H1 (cell line): ENCODE measurements at places on chromosomes 2 and 18.

- DNase-seq: no peak
Observed at GRCh38 chr2:183927406-183928325, 670.7 kb upstream of the ZNF804A start.

GRCh38 chr2:239768031-239768790 is 256.9 kb downstream of the NDUFA10 start:
- no peak for DNase-seq

GRCh38 chr2:108220942-108221541 is 18.7 kb upstream of the SULT1C3 start:
- no peak for DNase-seq

DNA sequence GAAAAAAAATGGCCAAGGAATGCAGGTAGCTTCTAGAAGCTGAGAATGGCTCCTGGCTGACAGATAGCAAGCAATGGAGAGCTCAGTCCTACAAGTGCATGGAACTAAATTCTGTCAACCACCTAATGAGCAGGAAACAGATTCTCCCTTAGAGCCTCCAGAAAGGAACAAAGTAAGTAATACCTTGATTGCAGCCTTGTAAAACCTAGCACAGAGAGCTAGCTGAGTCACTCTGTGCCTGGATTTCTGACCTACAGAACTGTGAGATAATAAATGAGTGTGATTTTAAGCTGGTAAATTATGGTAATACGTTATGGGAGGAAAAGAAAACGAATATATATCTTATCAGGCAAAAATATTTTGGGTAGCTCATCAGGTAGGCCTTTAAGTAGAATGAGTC is 7.4 kb upstream of the LNPK start:
- DNase-seq: no peak

GRCh38 chr2:146119586-146119985 is 1599.7 kb upstream of the ZEB2 start:
- no peak for DNase-seq

DNA sequence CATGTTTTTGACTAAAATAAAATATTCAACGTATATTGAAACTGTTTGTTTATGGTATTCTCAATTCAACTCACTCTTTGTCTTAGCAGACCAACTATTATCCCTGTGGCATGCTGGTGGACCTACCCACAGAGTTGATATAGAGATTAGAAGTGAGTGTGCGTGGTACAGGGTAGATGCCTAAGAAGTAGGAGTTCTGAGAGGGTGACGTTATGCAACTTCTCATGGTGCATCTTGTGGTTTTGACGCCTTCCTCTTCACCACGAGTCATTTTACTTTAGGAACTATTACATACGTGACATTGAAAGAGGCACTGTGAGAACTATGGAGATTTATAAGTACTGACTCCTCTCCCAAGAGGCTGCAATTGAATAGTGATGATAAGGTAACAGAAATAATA is 26.6 kb upstream of the NAPG start:
- no peak for DNase-seq

DNA sequence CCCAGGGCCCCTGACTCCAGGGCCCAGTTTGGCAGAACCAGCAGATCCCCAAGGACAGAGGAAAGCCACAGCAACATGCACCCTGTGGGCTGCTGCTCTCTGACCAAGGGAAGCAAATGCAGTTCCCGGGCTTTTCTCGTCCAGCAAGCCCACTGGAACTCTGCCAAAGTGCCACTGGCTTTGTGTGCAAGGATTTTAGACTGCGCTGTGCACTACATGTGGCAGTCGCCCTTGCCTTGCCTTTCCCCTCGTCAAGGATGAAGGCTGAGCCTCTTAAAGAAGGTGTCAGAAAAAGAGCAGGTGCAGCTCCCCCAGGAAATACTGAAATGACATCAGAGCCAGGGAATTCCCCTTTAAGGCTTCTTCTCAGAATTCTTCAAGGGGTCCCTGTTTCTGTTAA is 199.2 kb downstream of the TFCP2L1 start:
- DNase-seq: no peak

GRCh38 chr2:79982445-79982844 is 322.1 kb downstream of the LRRTM1 start:
- peak; percentile 73 for DNase-seq

GRCh38 chr18:58125183-58125582 is 81.2 kb downstream of the NEDD4L start:
- no peak for DNase-seq

GRCh38 chr18:48135436-48135966 is 205.0 kb upstream of the SMAD2 start:
- no peak for DNase-seq

GRCh38 chr2:24477229-24477628 is 13.8 kb upstream of the NCOA1 start:
- DNase-seq: no peak

- DNase-seq: no peak
Observed at GRCh38 chr2:143601828-143602227, 472.6 kb downstream of the ARHGAP15 start.

GRCh38 chr2:219624565-219624964 is 2.9 kb upstream of the SLC4A3 start:
- DNase-seq: no peak

DNA sequence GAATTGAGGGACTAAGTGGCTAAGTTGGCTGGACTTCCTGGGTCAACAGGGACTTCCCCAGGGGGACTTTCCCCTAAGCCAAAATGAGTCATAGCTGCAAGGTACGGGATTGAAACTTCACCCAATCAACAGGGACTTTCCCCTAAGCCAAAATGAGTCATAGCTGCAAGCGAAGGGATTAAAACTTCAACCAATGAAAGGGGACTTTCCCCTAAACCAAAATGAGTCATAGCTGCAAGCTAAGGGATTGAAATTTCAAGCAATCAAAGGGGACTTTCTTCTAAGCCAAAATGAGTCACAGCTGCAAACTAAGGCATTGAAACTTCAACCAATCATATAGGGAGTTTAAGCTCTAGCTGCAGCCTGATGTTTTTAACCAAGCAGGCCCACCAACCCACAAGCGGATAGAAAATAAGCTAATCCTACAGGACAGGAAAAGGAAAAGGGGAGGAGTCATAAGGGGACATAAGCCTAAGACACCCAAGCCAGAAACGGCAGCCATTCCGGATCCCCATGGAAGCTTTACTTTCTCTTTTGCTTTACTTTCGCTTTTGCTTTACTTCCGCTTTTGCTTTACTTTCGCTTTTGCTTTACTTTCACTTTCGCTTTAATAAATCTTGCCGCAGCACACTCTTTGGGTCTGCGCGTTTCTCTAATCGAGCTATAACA is 1375.4 kb upstream of the CELF4 start:
- DNase-seq: no peak

- DNase-seq: no peak
Observed at GRCh38 chr18:40531051-40531450, 1424.0 kb upstream of the PIK3C3 start.

DNA sequence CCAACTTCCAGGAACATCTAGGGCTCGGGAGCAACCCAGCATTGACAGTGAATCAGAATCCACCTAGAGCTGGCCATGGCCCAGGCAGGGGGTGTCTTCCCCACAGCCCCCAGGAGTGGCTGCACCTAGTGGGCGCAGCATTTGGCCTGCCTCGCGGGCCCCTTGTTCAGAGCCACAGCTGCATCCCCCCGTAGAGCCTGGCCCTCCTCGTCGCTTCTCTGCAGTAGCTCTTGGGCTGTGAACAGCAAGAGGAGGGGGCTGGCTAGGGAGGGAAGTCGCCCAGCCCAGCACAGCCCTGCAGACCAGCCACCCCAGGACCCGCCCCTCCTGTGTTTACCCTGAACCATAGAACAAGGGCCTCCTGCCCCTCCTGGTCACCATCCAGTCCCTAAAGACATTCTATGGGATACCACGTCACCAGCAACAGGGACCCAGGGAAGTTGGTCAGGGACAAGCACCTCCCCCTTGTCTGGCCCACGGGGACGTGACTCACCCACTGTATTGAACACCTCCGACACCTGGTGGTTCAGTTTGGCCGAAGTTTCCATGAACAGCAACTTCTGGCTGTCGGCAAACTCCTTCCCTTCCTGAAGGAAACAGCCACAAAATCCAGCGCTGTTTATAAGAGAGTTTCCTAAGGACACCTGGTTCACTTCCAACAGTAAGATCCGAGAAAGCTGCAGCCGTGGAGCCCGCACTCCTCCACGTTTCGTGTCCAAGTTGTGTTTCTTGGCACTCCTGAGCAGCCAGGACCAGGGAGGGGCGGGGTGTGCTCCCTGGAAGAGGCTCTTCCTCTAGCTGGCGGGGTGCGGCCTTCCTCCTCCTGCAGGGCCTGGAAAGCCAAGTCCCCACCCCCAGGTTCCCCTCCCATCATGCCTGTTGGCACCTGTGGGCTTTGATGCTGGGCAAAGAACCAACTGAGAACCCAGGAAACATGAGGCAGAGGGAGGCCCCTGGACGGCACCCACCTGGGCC is 8.8 kb downstream of the PRLH start:
- no peak for DNase-seq

DNA sequence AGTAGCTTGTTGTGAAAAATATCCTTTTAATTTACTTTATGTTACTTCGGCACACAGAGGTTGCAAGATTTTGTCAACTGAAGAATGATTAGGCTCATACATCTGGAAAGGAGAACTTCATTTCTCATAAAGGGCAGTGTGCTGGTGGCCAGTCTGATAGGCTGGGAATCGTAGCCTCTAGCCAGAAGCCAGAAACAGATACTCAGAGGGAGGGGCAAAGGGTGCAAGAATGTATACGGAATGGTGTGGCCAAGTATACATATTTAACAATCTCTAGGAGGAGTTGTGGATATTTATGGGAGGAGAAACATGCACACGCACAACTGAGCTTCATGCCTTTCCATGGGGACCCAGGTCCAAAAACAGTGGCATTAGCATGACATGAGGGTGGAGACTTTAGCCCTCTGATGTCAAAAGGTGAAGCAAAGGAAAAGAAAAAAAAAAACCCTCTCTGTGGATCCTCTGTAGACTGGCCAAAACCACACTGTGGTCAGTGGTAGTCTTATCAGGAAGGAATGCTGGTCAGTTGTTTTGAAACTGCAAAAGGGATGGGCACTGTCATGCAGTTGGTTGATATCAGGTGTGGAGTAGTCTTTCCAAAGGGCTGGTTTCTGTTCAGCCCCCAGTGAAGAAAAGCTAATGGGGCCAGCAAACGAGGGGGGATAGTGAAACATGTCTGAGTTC is 34.9 kb upstream of the APCDD1 start:
- DNase-seq: no peak

DNA sequence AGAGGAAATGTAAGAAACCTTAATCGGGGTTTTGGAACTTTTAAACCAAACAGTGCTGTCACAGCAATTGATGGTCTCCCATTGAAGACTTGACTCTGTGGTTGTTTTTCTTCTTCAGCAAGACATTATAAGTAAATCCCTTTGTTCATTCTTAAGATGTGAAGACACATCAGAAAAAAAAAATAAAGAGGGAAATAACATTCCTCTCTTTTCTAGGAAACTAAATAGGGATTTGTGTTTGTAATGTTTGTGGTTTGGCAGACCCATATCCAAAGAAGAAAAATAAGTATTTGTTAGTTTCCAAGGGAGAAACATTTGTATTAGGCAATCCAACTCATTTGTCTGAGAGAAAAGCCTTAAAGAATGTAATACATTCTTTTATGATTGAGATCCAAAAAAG is 359.9 kb downstream of the DSC3 start:
- no peak for DNase-seq

- DNase-seq: no peak
Observed at GRCh38 chr18:250685-251084, 17.2 kb downstream of the THOC1 start.

- no peak for DNase-seq
Observed at GRCh38 chr18:7645756-7646155, 78.6 kb downstream of the PTPRM start.

DNA sequence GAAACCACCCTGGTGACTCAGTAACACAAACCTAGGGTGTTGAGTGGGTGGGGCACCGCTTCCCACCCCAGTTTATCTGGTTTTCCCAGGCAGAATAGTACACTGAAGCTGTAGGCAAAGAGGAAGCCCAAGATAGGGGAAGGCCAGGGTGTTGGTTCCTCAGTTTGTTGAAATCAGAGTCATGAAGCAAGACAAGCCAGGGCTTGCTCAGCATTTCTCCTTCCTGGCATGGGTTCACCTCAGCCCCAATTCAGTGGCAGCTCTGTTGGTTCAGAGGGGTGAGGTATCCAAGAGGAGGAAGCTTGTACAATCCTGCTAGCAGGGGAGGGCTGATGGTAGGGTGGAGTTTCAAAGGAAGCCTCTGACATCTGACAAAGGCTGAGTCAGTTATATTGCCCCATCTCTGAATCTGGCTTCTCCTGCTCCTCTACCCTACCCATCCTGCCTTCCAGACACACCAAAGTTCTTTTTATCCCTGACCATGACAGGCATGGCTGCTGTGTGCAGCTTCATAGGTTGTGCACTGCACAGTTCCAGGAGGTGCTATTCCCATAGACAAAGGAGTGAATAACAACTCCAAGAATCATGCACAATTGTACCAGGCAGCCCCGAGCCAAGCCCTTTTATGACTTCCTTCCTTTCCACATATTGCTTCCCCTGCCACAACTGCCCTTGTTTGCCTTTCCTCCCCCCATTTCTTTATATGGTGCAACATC is 24.9 kb upstream of the RAB10 start:
- no peak for DNase-seq

DNA sequence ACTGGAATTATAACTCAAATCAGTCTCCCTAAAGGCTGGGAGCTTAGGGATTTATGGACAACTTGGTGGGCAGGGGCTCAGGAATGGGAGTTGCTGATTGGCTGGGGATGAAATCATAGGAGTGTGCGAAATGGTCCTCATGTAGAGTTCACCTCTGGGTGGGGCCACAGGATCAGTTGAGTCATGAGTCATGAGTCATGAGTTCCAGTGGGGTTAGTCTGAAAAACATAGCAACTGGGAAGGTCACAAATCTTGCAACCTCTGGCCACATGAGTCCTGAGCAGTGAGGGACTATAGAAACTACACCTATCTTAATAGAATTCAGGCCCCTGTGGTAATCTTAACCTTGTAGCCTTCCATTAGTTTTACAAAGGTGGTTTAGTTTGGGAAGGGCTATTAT is 383.3 kb downstream of the RBM43 start:
- DNase-seq: no peak

GRCh38 chr2:239730897-239731296 is 294.2 kb downstream of the NDUFA10 start:
- no peak for DNase-seq

DNA sequence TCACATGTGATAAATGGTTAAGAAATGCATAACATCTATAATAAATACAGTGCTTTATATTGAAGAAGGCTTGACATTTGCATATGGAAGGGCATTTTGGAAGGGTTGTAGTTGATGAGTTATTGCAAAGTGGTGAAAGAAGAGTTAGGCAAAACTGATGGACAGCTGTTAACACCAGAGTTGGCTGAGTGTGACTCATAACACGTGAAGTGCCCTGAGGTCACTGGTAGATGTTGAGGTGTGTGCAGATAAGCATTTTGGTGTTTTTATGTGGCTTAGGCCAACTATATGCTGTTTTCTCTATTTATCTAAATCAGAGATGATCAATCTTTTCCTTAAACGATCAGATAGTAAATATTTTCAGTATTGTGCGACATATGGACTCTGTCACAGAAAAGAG is 154.3 kb upstream of the KCNH7 start:
- DNase-seq: no peak

DNA sequence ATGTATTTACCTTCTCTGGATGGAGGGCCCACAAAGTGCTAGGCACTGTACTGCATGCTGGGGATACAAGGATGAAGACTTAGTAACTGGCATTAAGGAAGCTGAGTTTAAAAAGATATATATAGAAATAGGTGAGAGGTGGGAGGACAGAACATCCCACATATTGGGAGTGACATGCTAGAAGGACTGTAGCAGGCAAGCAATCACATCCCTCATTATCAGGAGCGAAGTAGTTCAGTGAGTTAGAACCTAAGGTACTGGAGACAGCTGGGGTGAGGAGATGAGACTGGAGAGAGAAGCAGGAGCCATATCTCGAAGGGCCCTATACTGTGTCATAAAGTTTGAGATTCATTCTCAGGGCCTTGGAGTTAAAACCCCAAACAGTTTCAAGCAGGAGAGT is 10.9 kb upstream of the OSBPL1A start:
- no peak for DNase-seq
